ENCODE measurements at places on chromosomes 5 and 9. TPM values are rescaled to one million over a fixed set of nuclear protein-coding genes. Genes with fewer than 3 reads are reported as not detected.

The PTGS1 gene
- 0.44 TPM for total RNA-seq

The DBH gene
- not detected for total RNA-seq

The FOXD4L5 gene
- total RNA-seq: not detected

The WNT8A gene
- not detected for total RNA-seq

The RXRA gene
- 9.9 TPM for total RNA-seq

The NUTM2F gene
- total RNA-seq: not detected

The PHAX gene
- 59.2 TPM for total RNA-seq

The HRCT1 gene
- not detected for total RNA-seq

The KIF3A gene
- total RNA-seq: 21.1 TPM

The PCDHB15 gene
- not detected for total RNA-seq

The GCNT4 gene
- total RNA-seq: 1.4 TPM

DNA sequence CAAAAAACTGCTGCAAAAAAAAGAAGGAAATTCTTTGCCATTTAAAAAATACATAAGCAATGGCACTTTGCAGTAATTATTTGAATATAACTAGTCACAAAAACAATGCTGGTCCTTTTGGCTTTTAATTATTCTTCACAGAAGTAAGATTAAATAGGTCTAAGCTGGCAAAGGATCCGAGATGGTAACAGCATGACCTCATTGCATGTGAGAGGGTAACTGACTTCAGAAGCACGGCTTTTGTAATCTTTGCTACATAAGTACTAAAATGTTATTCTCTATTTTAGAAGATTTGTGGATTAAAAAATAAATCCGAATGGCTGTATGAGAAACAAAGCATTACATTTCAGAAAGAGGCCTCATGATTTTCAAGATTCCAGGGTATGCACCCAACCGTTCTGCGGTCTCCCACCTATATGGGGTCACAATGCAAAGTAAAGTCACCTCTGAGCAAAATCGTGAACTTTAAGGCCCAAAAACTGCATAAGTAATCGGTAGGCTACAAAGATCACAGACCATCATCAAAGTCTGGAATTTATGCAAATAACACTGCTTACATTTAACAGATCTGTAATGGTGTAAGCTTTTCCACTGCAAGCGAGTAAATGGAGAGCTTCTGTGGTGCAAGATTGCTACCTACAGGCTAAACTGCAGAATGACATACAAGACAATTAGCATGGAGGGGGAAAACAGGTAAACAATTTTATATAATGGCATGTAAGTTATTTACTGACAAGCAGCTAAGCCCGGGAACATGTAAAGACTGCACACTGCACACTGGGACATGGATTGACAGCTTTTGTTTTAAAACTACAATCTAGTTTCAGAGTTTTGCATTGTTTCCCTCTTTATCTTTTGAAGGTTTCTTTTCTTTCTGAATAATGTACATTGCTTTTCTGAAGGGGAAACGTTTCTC, 231.6 kb downstream of the SLF1 start:
- no peak for DNase-seq

GRCh38 chr9:134365791-134366222, 39.6 kb downstream of the RXRA start:
- DNase-seq: no peak

- DNase-seq: no peak
Measured at GRCh38 chr5:149457393-149457763, 78.3 kb upstream of the IL17B start.

DNA sequence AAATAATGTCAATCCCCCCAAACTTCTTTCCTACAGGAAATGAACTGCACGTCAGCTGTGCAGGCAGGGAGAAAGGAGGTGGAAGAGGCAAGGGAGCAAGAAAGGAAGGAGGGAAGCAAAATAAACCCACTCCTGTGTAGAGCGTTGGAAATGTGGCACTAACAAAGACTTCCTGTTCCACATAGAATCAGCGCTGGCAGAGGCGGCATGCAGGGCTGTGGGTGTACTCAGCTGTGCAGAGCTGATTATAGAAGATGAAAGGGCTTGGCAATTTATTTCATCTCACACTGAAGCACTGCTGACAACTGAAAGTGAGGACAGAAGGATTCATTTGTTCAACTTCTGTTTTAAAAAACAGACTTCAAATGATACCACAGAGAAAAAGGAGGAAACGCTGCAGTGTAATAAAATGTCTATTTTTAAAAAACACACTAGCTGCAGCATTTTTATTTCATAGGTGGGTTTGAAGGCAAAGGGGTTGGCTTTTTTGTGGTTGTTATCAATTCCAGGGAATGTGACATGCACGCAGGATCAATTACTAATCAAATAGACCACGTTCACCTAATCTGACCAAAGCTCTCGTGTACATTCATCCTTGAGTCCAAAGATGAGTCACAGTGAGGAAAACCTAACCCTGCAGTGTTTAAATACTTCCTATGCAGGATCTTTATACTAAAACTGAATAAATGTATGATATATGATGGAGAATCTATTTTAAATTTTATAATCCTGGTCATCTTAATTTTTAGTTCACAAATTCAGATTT, 583.5 kb downstream of the ZNF608 start:
- no peak for DNase-seq

- DNase-seq: no peak
Measured at GRCh38 chr9:123438321-123438720, 82.3 kb downstream of the CRB2 start.

- DNase-seq: no peak
Measured at GRCh38 chr9:135811801-135812200, 95.5 kb downstream of the CAMSAP1 start.

DNA sequence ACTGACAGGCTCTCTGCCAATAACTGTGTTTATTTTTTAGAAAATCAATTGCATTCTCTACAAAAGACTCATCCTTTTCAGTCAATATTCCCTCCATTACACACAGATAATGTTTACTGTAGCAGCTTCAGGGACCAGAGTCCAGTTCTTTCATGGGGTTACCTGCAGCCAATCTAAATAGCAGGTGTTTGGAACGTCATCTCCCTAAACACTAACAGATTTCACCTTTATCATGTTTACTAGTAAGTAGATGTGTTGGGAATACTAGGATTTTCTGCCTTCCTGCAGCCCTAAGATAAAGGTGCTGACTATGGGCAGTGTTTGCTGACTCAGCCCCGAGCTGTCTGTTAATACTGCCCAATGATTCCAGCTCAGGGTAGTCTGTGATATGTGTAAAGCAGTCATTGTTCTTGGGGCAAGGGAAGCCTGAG, 447.0 kb downstream of the KIF4B start:
- DNase-seq: no peak

- no peak for DNase-seq
Measured at GRCh38 chr5:88722546-88723073, 160.4 kb downstream of the MEF2C start.

- DNase-seq: no peak
Measured at GRCh38 chr5:173835131-173835530, 53.0 kb upstream of the CPEB4 start.

- no peak for DNase-seq
Measured at GRCh38 chr9:90420768-90421513, 221.7 kb downstream of the DIRAS2 start.

DNA sequence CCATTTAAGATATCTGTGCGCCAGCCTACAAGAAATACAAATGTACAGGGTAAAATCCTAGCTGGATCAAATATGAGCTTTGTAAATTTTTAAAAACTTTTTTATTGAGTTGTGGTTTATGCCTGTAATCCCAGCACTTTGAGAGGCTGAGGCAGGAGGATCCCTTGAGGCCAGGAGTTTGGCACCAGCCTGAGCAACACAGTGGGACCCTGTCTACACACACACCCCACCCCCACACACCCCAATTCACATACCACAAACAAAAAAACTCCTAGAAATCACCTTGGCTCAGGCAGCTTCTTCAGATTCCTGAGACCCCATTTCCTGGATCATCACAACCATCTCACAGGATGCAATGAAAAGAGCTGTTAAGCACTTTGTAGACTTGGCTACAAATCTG, 46.4 kb downstream of the CDK7 start:
- no peak for DNase-seq

DNA sequence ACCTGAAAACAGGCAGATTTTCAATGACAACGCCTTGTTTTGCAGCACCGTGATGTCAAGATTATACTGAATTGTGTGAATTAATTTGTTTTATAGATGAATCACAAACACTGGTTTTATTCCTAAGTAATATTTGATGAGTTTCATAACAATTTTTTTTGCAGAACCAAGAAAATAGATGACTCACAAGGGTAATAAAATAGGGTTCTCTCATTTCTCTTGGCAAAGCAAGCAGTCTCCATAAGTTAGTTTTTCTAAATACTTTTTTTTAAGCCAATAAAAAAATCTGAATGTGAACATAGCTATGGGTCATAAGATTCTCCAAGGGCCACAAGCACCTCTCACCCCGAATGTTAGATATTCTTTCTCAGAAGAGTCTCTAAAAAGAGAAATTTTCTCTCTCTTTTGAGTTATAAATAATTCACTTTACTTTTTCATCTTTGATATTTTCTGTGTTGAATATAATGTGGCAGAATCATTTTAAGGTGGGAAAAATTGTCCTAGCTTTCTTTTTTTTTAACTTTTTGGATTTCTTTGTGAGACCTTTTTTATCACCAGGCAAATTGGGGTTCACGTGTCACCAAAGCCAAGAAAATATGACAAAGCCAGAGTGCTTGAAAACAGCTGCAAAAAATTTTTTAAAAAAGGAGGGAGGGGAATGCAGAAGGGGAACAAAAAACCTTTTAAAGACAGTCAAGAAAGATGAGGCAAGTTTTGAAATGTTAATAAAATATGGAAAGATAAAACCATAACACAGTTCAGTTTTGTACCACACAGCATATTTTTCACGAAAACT, 174.6 kb upstream of the DAPK1 start:
- DNase-seq: no peak

DNA sequence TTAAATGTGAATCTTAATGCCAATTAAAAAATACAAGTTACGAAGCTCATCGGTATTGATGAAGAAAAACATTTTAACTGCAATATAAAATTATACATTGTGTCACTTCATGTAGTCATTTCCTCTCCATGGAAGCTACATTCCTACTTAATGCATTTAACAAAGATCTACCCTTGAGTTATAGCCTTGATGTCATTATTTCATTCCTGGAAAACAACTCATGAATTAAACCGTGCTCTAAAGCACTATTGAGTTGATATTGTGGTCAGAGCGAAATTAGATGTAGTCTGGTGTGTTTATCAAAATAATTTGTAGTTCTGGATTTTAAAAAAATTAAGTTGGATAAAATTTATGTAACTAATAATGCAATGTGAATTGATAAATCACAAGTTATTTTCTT, 11.1 kb downstream of the C5orf47 start:
- no peak for DNase-seq

DNA sequence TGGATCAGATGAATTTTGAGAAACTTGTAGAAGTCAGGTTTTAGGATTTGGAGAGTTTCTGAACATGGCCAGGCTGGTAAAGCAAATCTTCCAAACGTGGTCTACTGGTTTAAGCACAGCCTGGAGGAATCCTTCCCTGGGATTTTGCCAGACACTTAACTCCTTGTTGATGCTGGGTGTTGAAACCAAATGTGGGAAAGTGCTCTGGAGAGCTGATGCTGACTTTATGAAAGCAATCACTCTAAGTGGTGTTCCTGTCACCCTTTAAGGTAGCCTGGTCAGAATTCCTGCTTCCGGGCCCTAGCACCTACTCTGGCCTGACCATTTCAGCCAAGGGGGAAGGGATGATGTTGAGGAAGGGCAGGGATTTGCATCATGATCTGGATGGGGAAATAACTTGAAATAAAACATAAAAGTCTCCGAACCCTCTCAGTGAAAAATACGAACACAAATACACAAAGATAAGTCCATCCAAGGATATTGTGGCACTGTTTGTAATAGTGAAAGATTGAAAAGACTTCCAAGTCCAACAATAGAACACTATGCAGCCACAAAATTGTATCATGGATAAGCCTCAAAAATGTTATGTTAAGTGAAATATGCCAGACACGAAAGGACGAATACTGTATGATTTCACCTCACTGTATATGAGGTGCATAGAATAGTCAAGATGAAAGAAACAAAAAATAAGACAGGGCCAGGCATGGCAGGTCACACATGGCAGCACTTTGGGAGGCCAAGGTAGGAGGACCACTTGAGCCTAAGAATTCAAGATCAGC, 57.7 kb downstream of the PDE6A start:
- no peak for DNase-seq

DNA sequence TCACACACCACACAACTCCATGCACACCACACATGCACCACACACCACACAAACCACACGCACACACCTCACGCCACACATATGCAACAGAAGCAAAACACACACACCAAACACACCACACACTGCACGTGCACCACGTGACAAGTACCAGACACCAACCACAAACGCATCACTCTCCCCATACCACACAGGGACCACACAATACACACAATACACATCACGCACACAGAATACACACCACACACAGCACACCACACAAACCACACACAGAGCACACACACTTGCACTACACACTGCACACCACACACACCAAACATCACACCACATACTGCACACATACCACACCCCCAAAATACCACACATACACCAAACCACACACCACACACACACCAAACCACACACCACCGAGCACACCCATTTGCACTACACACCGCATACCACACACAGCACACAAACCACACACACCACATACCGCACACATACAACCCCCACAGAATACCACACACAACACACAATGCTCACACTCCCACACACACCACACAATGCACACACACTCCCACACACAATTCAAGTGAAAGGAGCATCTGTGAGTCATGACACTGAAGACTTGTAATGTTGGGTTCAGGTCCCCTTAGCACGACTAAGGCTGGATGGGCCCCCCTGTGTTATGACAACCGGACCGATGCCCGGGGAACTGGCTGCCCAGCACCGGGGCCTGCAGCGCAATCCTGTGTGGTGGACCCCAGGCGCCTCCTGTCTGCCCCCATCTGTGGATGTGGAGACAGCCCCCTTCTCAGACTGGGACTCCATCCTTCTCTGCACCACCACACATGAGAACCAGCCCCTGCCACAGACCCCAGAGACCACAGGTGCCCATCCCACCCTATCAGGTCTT, 6.0 kb upstream of the ZDHHC11 start:
- DNase-seq: no peak

DNA sequence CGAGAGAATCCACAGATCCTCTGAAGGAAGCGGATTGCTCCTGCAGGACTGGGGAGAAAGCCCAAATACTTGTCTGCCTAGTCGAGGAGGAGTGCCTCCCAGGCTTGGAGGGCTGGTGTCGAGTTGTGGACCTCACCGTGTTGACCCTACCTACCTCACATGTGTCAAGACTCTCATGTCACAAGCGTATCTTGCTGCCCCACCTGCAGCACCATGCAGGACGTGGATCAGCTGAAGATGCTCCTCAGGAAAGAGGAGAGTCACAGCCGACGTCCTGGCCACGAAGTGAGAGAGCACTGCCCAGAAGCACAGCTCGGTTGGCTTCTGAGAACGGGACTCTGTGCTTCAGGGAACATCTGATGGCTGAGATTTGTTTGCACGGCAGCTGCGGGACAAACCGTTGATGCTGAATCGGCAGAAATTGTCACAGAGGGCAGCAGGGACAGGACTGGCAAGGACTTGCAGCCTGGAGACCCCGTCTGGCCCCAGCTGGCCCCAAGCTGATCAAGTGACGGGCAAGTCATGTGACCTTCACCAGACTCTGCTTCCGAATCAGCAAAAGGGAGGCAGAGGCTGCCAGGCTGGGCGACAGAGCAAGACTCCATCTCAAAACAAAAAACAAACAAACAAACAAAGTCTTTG, 119.1 kb upstream of the ITGA1 start:
- DNase-seq: no peak

All from CD8-positive, alpha-beta memory T cell (primary cell).